ENCODE measurements at places on chromosomes 4 and X.

DNA sequence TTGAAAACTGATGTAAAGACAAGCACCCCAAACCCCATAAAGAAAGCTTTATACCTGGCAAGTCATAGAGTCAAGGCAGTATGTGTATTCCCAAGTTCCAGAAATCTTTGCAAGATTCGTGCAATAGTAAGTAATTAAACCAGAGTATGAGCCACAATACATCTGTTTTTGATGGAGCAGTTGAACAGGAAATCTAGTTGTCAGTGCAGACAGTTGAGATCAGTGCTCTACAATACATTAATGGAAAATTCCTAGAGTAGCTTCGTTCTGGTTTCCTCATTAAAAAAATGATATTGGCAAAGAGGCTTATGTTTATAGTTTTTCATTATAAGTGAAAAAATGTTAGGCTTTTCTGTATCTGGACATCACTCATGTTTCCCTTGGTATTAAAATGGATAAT is 575.3 kb downstream of the TRIML1 start:
- DNase-seq = no peak

- no peak for DNase-seq
Measured at GRCh38 chr4:56348576-56348975, 38.7 kb downstream of the AASDH start.

DNA sequence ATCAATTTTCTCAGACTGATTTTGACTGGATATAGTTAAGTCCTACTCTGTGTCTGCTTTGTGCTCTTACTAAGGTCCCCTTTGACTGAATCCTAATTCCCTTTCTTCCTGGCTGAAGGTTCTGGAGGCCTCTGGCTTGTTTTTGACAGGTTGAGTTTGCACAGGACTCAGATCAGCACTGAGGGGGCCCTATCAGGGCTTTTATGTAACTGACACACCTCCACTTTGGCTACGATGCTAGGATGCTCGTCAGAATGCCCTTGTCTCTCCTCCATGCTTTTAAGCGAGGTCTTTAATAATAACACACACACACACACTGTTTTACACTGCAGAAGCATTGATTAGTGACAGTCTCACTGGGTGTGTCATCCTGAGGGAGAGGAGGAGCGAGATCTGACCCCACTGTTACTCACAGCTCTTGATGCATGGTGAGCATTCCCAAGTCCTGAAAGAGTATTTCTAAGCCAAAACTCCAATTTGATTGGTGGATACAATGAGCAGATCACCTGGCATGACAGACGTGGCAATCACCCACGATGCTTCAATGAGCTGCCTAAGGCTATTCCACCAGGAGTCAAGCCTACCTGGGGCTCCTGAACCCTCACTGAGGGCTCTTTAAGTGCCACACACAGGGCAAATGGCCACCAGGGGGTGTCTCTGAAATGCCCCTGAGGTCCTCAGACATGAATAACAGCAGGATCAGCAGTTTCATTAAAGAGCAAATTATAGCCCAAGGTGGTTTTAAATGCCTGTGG is 130.4 kb upstream of the CPEB2 start:
- DNase-seq = peak; percentile 47

GRCh38 chr4:15147714-15148113 is 145.4 kb downstream of the CPEB2 start:
- DNase-seq = peak; percentile 48

DNA sequence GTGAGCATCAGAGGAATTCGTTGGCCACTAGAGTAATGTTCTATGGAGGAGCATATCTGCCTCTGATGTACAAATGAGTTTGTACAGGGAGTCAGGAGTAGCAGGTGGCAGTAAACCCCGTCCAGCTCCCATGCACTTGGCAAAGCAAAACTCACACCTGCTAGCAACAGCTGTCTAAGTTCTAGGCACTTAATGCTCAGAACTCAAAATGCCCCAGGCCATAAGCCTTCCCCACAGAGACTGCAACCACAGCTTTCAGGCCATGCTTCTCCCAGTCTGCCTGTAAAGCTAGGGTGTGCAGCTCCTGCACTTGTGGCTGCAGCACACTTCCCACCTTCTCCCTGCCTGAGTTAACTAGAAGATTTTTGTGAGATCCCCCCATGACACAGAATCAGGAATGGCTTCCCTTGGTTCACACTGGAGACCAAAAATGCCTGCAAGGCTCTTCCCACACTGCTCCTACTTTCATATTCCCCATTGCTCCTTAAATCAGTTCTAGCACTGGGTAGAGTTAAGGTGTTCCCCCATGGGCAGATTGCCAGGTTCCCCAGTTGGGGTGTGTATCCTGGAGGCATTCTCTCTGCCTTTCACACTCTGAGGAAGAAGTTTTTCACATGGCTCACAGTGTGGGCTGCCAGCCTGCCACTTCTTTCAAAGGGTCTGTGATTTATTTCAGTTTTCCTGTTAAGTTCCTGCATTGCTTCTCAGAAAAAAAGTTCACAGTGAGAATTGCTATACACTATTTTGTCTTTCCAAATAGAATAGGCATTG is 189.9 kb downstream of the STPG2 start:
- no peak for DNase-seq

GRCh38 chr4:27278615-27279375 is 418.2 kb downstream of the STIM2 start:
- DNase-seq = no peak
